ENCODE measurements at places on chromosomes 12 and 14. TPM values are rescaled to one million over a fixed set of nuclear protein-coding genes. Genes with fewer than 3 reads are reported as not detected.
A peak's percentile ranks its signal among the peaks of the same experiment; 100 is the strongest.

- H3K4me3 ChIP-seq: no peak overlapping the region
- H3K4me1 ChIP-seq: no peaks in the 10 kb centered on the region
- DNase-seq: no peak
- no peaks in the 10 kb centered on the region for H3K36me3 ChIP-seq
- no peak overlapping the region for H3K27ac ChIP-seq
- H3K27me3 ChIP-seq: no peaks in the 10 kb centered on the region
Observed at GRCh38 chr12:20865873-20866272, 55.4 kb downstream of the SLCO1B3 start.

DNA sequence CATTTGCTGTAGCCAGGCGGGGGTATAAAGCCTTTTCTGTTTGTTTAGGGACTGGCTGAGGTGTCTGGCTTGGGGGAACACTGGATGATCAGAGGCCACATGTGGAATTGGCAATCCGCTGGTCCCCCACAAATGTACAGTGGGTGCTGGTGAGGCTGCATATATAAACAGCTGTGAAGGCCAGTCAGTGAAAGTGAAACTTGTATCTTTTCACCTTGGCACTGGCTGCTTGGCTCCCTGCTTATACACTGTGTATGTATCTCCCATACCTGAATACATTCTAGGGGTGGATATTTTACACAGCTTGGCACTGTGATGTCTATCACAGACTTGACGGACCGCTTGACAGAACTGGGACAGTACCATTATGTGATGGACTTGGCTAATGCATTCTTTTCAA lies 246.8 kb upstream of the AVPR1A start:
- H3K27ac ChIP-seq: no peak overlapping the region
- DNase-seq: no peak
- no peak overlapping the region for H3K4me3 ChIP-seq
- H3K27me3 ChIP-seq: no peaks in the 10 kb centered on the region
- H3K36me3 ChIP-seq: no peaks in the 10 kb centered on the region

The LTBP2 gene
- 0.25 TPM for polyA plus RNA-seq

- no peak overlapping the region for H3K4me3 ChIP-seq
- H3K27me3 ChIP-seq: no peaks in the 10 kb centered on the region
- no peaks in the 10 kb centered on the region for H3K36me3 ChIP-seq
- H3K27ac ChIP-seq: no peak overlapping the region
- no peak for DNase-seq
Observed at GRCh38 chr12:20194171-20194570, 174.2 kb upstream of the PDE3A start.

DNA sequence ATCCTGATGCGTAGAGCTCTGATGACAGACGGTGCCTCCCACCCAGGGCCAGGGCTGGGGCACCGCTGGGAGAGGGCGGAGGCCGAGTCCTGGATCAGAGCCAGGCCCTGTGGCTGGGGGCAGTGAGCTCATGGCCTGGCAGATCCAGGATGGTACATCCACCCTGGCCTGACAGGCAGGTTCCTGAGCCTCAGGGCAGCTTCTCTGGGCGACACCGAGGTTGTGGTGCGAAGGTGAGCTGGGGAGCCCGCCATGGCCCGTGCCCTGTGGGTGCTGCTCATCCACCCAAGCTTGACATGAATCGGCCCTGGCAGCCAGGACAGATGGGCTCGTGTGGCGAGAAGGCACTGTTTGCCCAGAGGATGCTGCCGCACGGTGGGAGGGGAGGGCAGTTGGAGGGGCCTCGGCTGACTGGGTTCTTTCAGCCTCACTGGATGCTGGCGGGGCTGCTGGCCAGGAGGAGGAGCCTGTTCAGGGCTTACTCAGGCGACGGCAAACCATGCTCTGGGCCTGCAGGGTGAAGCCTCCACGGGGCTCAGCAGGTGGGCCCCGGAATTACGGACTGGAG lies 16.6 kb downstream of the LRTM2 start:
- H3K36me3 ChIP-seq: no peaks in the 10 kb centered on the region
- no peak overlapping the region for H3K27ac ChIP-seq
- DNase-seq: no peak
- H3K27me3 ChIP-seq: no peaks in the 10 kb centered on the region
- no peaks in the 10 kb centered on the region for H3K4me1 ChIP-seq
- no peak overlapping the region for H3K4me3 ChIP-seq

The RERG gene
- not detected for polyA plus RNA-seq

The SDSL gene
- not detected for polyA plus RNA-seq

DNA sequence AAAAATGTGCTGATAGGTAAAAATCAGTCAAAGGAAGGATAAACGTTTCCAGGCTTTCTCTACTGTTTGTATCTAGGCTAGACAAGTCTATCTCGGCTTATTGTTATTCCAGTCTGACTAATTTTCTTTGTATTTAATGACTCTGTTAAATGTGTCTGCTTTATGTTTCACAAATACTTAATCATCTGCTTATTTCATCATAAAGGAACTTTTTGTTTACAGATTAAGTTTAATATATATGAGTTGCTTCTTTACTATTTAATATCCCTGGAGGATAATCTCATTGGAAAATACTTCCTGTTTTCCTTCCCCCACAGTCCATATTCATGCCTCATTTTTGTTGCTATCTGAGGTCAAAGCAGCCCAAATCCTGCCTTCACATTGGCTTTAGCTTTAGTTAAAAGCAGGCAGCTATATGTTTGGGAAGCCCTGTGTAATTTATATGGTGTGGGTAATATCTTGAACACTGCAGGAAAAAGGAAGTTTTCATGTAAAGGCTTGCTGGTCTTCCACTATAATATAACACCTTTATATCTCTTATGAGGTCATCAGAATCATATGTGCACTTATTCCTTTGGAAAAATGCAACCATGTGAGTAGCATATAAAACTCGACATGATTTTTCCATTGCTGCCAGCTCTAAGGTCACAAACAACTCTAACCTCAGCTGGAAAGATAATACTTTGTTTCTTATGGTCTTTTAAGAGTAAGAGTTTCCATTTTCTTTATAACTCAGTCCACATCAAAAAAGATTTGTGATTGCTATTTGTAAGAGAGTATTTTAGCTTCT lies 76.8 kb downstream of the ALX1 start:
- DNase-seq: no peak
- no peaks in the 10 kb centered on the region for H3K36me3 ChIP-seq
- no peaks in the 10 kb centered on the region for H3K4me1 ChIP-seq
- H3K27ac ChIP-seq: no peak overlapping the region
- no peaks in the 10 kb centered on the region for H3K27me3 ChIP-seq

The SLC16A7 gene
- 21.6 TPM for polyA plus RNA-seq

GRCh38 chr14:61535032-61535431 lies 160.3 kb upstream of the HIF1A start:
- H3K36me3 ChIP-seq: peaks cover 97% of the 10 kb centered on the region
- H3K27ac ChIP-seq: peak overlapping the region; percentile 15
- DNase-seq: no peak
- H3K27me3 ChIP-seq: no peaks in the 10 kb centered on the region
- no peak overlapping the region for H3K4me3 ChIP-seq
- peaks cover 6% of the 10 kb centered on the region for H3K4me1 ChIP-seq

DNA sequence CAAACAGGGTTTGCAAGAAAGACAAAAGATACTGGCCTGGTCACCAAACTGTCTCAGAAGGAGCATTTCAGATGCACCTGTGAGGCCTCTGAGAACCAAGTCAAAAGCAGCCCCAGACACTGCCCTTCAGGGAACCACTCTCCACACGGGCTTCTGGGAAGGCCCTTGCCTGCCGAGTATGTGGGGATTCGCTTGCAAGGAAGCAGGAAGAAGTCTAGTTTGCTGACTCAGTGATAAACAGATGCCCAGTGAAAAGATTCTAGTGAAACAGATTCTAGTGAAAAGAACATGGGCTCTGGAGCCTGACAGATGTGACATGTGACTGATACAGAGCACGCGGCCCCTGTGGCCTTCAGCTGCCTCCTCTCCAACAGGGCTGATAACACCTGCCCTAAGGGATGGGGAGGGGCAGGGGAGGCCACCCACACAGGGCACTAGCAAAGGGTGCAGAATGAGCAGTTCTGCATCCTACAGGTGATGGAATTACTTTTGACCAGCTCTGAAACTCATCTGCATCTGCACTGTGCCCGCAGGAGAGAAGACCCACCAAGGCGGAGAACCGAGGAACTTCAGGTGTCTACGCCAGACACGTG lies 19.1 kb downstream of the AMN start:
- no peak overlapping the region for H3K4me3 ChIP-seq
- no peak overlapping the region for H3K27ac ChIP-seq

- H3K27ac ChIP-seq: peak overlapping the region; percentile 47
- no peaks in the 10 kb centered on the region for H3K27me3 ChIP-seq
- H3K36me3 ChIP-seq: no peaks in the 10 kb centered on the region
Observed at GRCh38 chr14:61696753-61697318, 1.5 kb downstream of the HIF1A start.

DNA sequence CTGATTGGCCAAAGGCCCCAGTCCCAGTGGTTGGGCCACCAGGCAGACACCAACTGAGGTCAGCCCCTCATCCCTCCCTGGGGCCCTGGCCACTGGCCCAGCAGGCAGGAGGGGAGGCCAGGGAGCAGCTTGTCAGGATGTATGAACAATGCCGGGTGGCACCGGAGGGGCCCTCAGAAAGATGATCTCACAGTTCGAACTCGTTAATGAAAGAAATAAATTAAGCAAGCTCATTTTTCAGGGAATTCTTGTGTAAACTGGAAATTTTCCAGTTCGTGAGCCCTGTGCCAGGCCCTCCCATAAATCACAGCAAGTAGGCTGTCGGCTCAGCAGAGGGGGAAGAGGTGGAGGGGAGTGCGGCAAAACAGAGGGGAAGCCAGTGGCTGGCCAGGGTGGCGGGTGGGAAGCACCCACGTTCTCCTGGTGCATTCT lies 177.0 kb upstream of the VASH1 start:
- no peaks in the 10 kb centered on the region for H3K4me1 ChIP-seq
- H3K27me3 ChIP-seq: no peaks in the 10 kb centered on the region
- H3K4me3 ChIP-seq: no peak overlapping the region
- H3K27ac ChIP-seq: no peak overlapping the region
- DNase-seq: no peak

The WDHD1 gene
- 1.7 TPM for polyA plus RNA-seq

The IFNG-AS1 gene
- 3.9 TPM for polyA plus RNA-seq

The RFLNA gene
- polyA plus RNA-seq: not detected

GRCh38 chr14:30210630-30211029 lies 283.0 kb upstream of the PRKD1 start:
- H3K4me1 ChIP-seq: no peaks in the 10 kb centered on the region
- H3K27ac ChIP-seq: no peak overlapping the region
- no peaks in the 10 kb centered on the region for H3K27me3 ChIP-seq
- DNase-seq: no peak
- no peak overlapping the region for H3K4me3 ChIP-seq
- no peaks in the 10 kb centered on the region for H3K36me3 ChIP-seq

- no peaks in the 10 kb centered on the region for H3K27me3 ChIP-seq
- no peak overlapping the region for H3K27ac ChIP-seq
Observed at GRCh38 chr12:31687101-31687527, 27.6 kb downstream of the ETFBKMT start.

The DCD gene
- not detected for polyA plus RNA-seq

The HOXC5 gene
- polyA plus RNA-seq: not detected

- no peaks in the 10 kb centered on the region for H3K27me3 ChIP-seq
- no peaks in the 10 kb centered on the region for H3K36me3 ChIP-seq
- H3K27ac ChIP-seq: no peak overlapping the region
Observed at GRCh38 chr12:30100741-30101140, 317.0 kb upstream of the TMTC1 start.

The TMED10 gene
- polyA plus RNA-seq: 265 TPM

The ENDOU gene
- polyA plus RNA-seq: not detected

- H3K4me3 ChIP-seq: no peak overlapping the region
- peaks cover 3% of the 10 kb centered on the region for H3K27me3 ChIP-seq
- H3K36me3 ChIP-seq: no peaks in the 10 kb centered on the region
- H3K4me1 ChIP-seq: no peaks in the 10 kb centered on the region
Observed at GRCh38 chr12:71800177-71800576, 39.4 kb upstream of the TBC1D15 start.

DNA sequence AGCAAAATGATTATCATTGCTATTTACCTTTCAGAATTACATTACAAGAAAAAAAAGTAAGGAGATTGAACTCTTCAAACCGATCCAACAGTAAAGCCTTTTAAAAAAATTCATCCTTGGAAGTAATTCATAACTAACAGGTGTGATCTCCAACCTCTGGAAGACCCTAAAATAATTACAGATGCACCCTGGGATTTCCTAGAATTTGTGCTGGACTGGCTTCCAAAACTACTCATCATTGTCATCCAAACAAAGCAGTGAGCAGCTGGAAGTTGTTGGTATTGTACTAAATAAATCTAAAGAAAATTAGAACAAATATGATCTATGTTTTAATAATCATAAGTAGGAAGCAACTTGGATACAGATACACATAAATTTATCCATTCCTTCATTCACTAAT lies 1.9 kb upstream of the YBX3 start:
- no peak for DNase-seq
- no peak overlapping the region for H3K4me3 ChIP-seq
- peaks cover 47% of the 10 kb centered on the region for H3K27me3 ChIP-seq
- H3K36me3 ChIP-seq: no peaks in the 10 kb centered on the region
- peaks cover 10% of the 10 kb centered on the region for H3K4me1 ChIP-seq
- no peak overlapping the region for H3K27ac ChIP-seq

GRCh38 chr12:121423682-121424623 lies 24.0 kb downstream of the RNF34 start:
- H3K36me3 ChIP-seq: peaks cover 96% of the 10 kb centered on the region
- no peak for DNase-seq
- no peak overlapping the region for H3K27ac ChIP-seq
- no peaks in the 10 kb centered on the region for H3K27me3 ChIP-seq
- H3K4me3 ChIP-seq: no peak overlapping the region
- no peaks in the 10 kb centered on the region for H3K4me1 ChIP-seq

- no peaks in the 10 kb centered on the region for H3K36me3 ChIP-seq
- no peak for DNase-seq
- H3K4me3 ChIP-seq: no peak overlapping the region
- H3K27me3 ChIP-seq: no peaks in the 10 kb centered on the region
- H3K4me1 ChIP-seq: no peaks in the 10 kb centered on the region
- no peak overlapping the region for H3K27ac ChIP-seq
Observed at GRCh38 chr12:118425364-118425763, 49.0 kb downstream of the SUDS3 start.

The REP15 gene
- polyA plus RNA-seq: not detected

The PLA2G1B gene
- polyA plus RNA-seq: not detected

The GLT1D1 gene
- 0.07 TPM for polyA plus RNA-seq

GRCh38 chr14:45649051-45649450 lies 396.0 kb upstream of the MIS18BP1 start:
- H3K27me3 ChIP-seq: no peaks in the 10 kb centered on the region
- H3K36me3 ChIP-seq: no peaks in the 10 kb centered on the region
- H3K27ac ChIP-seq: no peak overlapping the region
- no peak overlapping the region for H3K4me3 ChIP-seq
- no peaks in the 10 kb centered on the region for H3K4me1 ChIP-seq
